ENCODE measurements at places on chromosomes 3 and 15.

GRCh38 chr15:95816591-95816990 lies 513.9 kb upstream of the NR2F2 start:
- no peak for DNase-seq

DNA sequence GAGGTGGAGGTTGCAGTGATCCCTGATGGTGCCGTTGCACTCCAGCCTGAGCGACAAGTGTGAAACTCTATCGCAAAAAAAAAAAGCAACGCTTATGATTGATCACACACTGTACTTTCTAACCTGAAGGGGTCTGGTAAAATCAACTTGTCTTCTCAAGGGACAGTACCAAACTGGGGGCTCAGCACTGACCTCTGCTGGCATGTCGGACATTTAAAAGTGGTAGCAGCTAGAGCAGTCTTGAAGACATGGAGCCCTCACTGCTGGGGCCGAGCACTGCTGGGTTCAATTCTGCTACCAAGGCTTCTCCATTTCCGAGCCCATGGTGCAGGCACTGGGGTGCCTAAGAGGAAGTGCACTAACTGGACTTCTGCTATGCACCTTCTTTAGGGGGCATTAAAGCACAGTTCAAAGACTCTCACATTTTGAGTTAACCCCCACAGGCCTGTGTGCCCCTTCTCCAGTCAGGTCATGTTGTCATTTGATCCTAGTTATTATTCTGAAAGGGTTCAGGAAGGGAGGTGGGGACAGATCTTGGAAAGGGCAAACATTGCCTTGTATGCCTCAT lies 26.4 kb upstream of the LAMP3 start:
- DNase-seq: no peak

DNA sequence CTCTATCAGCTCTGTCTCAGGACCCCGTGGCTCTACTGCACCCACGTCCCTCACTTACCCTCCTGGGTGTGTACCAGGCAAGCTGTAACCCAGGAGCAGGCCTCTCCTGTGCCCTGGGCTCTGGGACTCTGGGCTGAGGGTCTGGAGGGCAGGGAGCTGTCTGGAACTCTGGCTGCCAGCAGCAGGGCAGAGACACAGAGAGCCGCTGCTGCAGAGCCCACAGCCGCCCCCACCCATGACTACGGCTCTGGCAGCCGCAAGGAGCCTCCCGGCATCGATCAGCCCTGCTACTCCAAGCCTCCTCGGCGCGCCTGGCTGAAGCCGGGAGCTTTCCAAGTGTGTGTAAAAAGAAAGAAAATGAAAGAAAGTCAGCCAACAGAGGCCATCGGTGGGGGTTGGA lies 103.7 kb upstream of the ATP2B2 start:
- no peak for DNase-seq

GRCh38 chr3:31142139-31142538 lies 247.7 kb upstream of the GADL1 start:
- no peak for DNase-seq

DNA sequence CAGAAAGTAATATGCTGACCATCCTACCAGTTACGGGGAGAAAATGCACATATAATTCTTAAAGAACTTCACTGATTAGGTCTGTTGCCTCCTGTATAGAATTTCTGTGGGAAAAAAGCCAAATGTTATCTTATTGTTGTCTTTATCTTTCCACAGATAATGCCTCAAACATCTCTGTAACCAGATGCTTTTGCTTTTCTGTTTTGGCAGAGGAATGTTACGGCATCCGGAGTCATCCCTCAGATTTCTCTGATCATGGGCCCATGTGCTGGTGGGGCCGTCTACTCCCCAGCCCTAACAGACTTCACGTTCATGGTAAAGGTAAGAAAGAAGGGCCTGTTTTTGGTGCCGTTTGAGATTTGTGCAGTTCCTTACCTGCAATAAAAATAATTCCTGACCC lies 33.5 kb downstream of the PCCB start:
- DNase-seq: no peak

DNA sequence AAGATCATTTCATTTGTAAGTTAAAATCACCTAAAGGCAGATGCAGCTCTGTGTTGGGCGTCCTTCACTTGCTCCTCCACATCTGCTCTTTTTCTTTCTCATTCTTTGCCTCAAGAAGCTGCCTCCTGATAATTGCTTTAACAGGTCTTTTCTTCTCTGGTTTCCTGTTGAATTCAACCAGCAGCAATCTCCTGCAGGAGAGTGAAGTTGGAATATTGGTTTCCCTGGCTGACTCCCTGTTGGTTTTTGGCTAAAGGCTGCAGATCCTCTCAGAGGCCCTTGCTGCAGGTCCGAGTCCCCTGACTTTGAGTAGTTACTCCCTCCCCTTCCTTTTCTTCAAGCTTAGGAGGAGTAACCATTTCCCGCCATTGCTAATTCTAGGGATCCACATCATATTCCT lies 4.2 kb downstream of the TP63 start:
- no peak for DNase-seq

- DNase-seq: no peak
Measured at GRCh38 chr15:31387092-31387478, 60.5 kb downstream of the KLF13 start.

GRCh38 chr3:67401921-67402320 lies 252.5 kb downstream of the SUCLG2 start:
- DNase-seq: no peak

- no peak for DNase-seq
Measured at GRCh38 chr3:76585794-76586392, 454.0 kb upstream of the ROBO2 start.

DNA sequence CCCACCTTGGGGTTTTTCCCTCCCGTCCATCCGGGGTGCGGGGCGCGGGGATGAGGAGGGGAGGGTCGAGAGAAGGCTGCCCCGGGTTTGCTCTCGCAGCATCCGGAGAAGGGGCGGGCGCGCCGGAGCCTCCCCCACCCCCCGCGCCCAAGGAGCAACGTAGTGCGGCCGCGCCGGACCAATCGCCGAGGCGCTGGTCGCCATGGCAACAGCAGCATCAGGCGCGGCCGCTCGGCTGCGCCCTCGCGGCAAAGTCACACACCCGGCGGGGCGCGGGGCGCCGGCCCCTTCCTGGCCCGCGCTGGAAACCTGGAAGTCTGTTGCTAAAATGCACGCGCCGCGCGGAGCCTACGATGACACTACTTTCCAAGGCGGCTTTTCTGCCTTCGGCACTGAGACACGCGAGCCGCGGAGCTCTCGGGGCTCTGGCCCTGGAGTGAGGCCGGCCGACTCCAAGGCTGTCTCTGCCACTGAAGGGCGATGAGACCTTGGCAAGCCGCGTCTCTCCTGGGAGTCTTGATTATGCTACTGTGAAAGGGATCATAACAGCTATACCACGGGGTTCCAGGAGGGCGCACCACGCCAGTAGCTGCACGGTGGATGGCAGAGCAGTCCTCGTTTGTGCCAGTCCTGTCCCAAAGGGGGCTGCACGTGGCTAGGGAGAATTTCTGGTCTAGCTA lies at the start of gene IQSEC1:
IQSEC1 (minus strand) TSS at position 104 of the 680 bp plus-strand sequence. CDS start 415 bp downstream, outside the sequence.
- DNase-seq: no peak

All from SW 1271 (cell line).